ENCODE measurements at places on chromosomes 5 and 9.
A peak's percentile ranks its signal among the peaks of the same experiment; 100 is the strongest.

DNA sequence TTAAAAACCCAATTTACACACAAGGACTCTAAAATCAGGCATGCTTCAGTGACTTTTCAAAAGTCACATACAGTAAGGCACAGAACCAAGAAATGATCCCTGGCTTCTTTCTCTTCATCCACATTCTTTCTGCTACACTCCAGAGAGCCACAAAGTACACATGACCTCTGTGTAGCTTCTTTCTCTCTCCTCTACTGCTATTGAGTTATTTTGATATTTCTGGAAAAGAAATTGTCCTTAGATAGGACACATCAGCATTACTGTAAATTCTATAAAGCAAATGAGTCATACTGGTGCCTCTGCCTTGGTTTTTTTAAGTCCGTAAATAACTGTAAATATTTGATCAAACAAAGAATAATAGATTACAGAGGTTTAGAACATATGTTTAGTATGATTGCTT lies 96.3 kb downstream of the KIAA0825 start:
- no peak for DNase-seq

DNA sequence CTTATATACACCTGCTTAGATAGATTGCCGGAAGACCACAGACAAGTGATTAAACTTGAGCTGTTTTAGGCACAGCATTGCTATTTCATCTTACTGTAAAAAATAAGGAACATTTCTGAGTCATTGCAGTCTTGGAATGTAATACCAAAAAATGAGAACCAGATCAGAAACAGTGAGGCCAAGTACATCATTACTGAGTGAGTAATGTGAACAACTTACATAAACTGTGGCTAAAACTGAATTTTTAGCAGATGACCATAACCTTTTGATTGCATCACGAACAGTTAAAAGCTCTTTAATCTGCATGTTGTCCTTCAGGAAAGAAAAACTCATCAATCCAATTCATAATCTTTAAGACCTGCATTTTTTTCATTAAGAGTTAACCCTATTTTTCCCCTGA lies 157.1 kb upstream of the FGF10 start:
- no peak for DNase-seq

DNA sequence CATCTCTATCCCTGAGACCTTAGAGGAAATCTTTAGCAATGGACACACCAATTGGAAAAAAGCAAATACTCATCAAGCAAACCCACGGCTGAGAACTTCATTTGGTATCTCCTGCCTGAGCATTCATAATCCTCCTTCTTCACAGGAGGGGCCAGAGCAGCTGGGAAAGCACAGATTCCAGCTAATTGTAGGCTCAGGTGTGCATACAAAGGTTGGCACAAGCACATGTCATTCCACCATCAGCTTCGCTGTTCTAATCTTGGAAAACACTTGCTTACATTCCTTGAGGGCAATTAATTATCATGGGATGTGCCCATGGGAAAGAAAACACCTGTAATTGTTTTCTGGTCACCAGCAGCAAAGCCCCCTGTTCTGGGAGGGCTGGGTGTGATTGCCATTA lies 376.6 kb downstream of the SPOCK1 start:
- no peak for DNase-seq

- no peak for DNase-seq
These were observed 369.2 kb upstream of the PDE4D start for GRCh38 chr5:60262576-60263295.

- DNase-seq = no peak
These were observed 97.5 kb upstream of the RPS23 start for GRCh38 chr5:82375488-82376244.

DNA sequence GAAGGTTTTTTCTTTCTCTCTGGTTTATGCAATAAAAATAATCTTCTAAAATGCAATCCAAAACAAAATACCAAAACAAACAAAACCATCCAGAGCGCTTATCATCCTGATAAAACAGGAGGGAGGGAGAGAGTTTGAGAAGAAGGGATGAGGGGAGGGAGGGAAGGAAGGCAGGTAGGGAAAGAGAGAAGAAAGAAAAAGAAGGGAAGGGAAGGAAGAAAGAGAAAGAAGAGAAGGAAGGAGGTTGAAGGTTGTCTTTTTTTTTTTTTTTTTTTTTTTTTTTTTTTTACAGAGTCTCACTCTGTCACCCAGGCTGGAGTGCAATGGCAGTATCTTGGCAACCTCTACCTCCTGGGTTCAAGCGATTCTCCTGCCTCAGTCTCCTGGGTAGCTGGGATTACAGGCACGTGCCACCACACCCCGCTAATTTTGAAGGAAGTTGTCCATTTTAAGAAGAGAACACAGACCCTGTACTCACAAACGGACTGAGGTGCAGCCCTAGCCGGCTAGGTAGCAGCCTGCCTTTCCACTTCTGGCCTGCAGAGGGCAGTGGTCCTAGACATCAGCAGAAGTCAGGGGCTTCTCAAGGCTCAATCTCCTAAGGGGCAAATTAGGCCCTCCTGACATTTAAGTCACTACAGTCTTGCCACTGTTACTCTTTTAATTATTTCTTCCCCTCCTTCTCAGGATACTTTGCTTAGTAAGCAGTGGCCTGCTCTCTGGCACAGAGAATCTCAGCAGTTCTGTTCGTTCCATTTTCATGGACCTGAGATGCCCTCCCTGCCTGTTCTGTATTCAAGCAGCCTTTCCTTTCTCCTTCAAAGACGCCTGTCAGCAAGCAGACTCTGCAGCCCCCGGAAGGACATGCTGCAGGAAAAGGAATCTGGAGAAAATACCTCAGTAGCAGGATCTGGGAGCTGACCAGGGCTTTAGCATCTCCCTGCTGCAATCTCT lies 76.4 kb downstream of the EPB41L4B start:
- peak; percentile 32 for DNase-seq

- no peak for DNase-seq
These were observed 115.3 kb upstream of the BNC2 start for GRCh38 chr9:16985559-16986348.
